Common myeloid progenitor, CD34-positive (primary cell): ENCODE measurements at places on chromosomes 3 and 15.

- DNase-seq, result no peak
Observed at GRCh38 chr15:30872341-30872748, 31.4 kb upstream of the FAN1 start.

DNA sequence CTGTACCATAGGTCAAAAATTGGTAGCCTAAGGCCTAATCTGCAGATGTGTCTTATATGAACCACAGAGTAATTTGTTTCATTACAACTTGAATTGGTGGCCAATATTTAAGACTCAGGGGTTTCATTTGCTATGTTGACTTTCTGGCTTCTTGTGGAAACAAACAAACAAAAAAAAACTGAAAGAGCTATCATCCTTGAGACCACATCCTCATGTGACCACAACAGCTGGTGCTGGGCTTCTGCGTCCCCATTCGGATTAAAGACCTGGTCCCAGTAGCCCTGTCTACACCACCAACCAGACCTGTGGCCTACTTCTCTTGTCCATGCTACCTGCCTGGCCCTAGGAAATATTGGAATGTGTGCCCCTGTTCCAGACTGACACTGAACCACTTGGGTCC lies 61.7 kb downstream of the STRIT1 start:
- peak; percentile 7 for DNase-seq

DNA sequence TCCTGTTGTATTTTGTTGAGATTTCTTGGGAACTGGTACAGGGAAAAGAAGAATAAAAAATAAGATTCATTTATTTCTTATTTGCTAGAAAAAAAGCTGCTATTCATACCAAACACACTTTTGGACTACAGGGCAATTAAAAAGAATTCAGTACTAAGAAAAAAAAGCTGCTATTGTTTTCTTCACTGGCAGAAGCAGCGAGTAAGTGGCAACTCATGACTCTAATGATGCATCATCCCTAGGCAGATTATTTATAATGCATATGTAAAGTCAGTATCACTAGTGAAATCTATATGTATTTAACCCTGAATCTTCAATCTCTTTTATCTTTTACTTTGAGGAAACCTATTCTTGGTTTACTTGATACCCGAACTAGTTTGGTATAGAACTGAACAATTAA lies 15.2 kb downstream of the PFN2 start:
- no peak for DNase-seq

DNA sequence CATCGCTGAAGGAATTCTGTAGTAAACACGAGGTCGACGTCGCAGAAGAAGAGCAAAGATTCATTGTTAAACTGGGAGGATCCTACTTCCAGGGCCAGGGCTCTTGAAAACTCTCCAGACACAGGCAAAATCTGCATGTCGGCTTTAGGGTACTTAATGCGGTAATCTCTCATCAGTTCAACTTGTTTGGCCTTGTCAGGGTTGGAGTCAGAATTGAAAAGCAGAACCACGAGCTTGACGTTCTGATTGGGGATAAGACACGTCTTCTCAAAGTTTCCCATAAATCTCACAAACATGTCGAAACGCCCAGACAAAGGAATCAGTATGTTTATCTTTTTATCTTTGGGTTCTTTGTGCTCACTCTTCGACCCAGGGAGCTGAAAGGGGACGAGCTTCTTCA lies 74.0 kb downstream of the CHSY1 start:
- DNase-seq, result no peak

- no peak for DNase-seq
Observed at GRCh38 chr3:14244521-14245247, 66.1 kb downstream of the LSM3 start.

- no peak for DNase-seq
Observed at GRCh38 chr3:190619353-190619752, 105.5 kb downstream of the IL1RAP start.

DNA sequence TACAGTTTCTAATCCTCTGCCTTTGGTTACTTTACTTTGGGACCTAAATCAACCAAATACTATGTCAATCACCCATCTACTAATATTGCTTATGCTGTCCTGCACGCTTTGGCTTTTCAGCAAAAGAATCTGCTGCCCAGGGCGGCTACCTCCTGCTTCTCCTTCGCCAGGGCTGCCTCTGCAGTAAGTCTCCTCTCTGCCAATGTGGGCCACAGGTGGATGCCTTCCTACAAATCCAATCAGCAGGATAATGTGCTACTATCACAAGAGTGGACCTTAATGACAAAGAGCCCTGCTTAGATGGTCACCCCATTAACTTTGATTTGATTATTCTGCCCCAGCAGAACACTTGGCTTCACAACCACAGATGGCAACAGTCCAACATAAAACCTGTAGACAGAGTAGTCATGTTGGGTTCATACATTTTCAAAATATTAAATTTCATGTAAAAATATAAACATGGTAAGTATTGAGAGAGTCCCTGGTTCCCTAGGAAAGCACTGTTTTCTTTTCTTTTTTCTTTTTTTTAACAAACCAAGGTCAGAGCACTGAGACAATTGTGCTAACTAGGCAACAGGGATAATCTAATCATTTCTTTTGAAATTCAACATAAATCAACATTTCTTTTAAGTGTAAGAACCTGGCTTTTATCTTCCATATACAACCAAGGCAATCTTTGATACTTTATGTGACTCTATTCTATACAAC lies 298.3 kb downstream of the ZBTB20 start:
- no peak for DNase-seq
